ENCODE measurements at places on chromosomes 7 and 10.

GRCh38 chr10:55410415-55410885 lies 609.4 kb upstream of the PCDH15 start:
- no peak for DNase-seq

- DNase-seq = no peak
Observed at GRCh38 chr7:148590471-148590870, at the start of gene C7orf33. C7orf33 (plus strand) TSS chr7:148590766; CDS start chr7:148590926, 160 bp downstream.

DNA sequence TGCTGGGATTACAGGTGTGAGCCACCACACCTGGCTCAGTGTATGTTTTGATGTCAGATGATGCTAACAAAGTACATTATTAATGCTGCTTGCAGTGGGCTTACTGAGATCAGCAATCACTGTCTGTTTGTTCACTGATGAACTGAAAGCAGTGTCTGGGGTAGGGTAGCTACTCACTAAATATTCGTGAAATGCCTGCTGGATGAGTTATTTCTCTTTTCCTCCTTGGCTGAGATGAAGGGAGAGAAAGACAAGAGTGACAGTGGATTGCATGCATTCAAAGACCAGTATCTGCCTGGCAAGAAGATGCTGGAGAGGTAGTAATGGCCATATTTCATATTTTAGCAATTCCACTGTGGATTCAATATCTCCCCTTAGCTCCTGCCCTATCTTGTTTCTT lies 32.3 kb downstream of the FAM107B start:
- DNase-seq = no peak

DNA sequence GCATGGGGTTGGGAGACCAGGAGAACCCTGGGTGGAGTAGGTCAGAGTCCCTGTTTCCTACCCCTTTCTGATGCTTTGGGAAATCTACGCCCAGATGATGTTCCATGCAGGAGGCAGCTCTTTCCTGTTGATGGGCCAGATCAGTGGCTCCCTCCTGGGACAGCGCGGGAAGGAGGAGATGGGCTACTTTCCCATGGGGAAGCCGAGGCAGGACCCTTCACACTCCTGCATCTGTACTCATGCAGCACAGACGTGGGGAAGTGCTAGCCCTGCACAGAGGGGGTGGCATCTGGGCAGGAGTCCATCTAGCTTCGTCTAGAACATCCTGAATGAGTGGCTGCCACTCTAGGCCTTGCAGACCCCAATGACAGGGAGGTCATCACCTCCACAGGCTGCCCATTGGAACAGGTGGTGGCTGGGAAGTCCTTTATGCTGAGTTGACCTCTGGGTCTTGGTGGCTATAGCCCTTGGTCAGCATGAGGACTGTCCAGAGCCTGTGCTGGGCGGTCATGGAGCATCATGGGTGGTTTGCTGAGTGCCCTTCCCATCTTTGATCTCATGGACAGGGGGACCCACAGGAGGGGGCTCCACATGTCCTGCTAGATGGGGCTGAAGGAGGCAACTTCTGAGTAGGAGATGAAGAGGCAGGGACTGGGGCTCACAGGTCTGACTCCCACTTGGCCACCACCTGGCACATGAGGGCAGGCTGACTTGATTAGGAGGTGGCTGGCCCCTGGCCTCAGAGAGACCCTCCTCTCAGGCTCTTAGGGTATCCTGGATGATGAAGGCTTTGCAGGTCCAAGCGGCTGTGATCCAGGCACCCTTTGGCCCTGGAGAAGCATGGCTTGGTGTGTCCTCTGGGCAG lies 24.6 kb downstream of the RAMP3 start:
- DNase-seq = no peak

Data from stimulated activated CD4-positive, alpha-beta T cell treated with anti-CD3 and anti-CD28 coated beads, TNF-alpha, amount 100 ng/mL, for 1 hour (primary cell).